Cardiac septum (tissue), 1 donor: ENCODE measurements at places on chromosomes 2 and 18. TPM values are rescaled to one million over a fixed set of nuclear protein-coding genes. Genes with fewer than 3 reads are reported as not detected.

- DNase-seq, result no peak
Measured at GRCh38 chr2:176692533-176692932, 423.3 kb downstream of the MTX2 start.

GRCh38 chr2:219782737-219783348, 155.4 kb downstream of the SLC4A3 start:
- no peak for DNase-seq

The CRYBA2 gene
- not detected for total RNA-seq

GRCh38 chr2:233915128-233915527, 2.0 kb upstream of the TRPM8 start:
- no peak for DNase-seq

DNA sequence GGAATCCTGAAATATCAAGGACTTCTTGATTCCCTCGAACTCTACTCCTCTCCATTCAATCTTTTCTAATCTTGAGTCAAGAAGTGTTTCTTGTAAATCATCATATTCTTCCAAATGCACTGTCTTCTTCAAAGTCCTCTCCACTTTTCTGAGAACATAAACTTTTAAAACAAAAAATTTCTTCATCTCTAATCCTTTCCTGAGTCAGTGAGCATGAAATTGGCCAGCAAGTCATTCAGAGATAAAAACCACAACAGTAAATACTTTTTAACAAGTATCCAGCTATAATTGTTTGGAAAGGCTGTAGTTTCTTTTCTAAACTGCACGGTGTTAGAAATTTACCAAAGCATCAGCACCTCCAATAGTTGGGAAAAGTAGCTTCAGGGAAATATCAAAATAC, 312.6 kb upstream of the GALNT5 start:
- DNase-seq, result no peak

DNA sequence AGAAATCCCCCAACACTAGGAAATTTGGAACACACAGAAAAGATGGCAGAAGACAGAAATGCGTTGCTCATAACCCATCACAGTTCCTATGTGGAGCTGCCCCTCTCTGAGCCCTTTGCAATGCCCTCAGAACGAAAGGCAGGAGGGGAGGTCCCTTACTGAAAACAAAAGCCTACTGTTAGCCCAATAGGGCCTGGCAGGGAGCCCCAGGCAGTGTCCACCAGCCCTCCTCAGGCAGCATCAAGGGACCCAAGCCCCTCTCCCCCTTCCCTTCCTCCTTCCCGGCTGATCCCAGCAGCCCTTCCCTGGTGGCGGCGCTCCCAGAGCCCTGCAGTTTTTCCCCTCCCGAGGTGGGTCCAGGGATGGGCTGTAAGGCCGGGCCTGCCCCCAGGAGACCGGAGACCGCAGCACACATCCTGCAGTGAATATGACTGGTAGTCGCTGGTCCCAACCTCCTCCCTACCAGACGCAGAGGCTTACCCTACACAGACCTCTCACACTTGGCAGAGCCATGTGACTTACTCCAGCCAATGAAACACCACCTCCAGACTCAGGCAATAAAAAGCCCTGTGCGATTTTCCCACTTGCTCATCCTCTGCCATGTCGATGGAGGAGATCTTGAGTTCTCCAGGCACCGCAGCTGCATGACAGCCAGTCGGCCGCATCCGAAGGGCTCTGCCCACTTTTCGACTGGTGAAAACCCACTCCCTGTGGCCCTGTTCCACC, 19.4 kb upstream of the DUSP2 start:
- peak; percentile 54 for DNase-seq

- DNase-seq, result no peak
Measured at GRCh38 chr18:76604108-76604934, 109.3 kb upstream of the ZNF516 start.

DNA sequence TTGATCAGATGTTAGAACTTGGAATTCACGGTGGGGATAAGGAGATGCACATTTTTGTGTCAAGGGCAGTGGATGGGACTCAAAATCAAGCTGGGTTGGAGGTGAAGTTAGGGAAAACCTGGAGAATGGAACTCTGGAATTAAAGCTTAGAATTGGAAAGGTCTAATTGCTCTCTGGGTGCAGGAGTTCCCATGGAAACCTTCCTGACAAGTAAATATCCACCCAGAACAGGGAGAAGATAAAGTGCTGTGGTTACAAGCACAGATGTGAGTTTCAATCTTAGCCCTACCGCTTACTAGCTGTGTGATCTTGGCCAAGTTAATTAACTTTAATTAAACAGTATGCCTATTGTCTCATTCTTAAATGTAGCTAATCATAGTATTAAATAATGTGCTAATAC, 71.3 kb upstream of the TCF7L1 start:
- no peak for DNase-seq

- no peak for DNase-seq
Measured at GRCh38 chr2:191516260-191516659, 161.7 kb upstream of the NABP1 start.

GRCh38 chr18:6311456-6312215, 103.1 kb downstream of the L3MBTL4 start:
- DNase-seq, result no peak

The CCDC142 gene
- total RNA-seq, result 8.0 TPM

DNA sequence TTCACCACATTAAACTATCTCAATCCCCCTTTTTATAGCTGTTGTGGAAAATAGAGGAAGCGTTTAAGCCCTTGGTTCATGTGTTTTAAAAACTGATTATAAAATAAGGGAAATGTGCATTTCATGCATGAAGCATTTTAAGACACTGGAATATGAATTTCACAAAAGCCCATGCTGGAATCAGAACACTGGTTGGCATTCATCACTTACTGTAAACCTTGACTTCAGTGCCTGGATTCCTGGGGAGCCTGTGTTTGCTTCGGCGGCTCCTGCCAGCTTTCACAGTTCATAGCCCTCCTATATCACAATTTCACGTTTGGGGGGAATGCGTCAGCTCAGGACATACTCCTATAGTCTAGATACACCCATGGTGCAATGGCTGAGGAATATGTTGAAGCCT, 336.9 kb downstream of the INSIG2 start:
- no peak for DNase-seq

The RAB6C gene
- not detected for total RNA-seq

The ACADL gene
- total RNA-seq, result 6.2 TPM

GRCh38 chr2:79612999-79613398, 100.1 kb downstream of the CTNNA2 start:
- no peak for DNase-seq

GRCh38 chr2:120004254-120004653, 8.6 kb upstream of the EPB41L5 start:
- no peak for DNase-seq

GRCh38 chr2:96137321-96138178, 752 bp downstream of the ASTL start:
- DNase-seq, result no peak

GRCh38 chr2:207983641-207984042, 41.7 kb downstream of the PLEKHM3 start:
- no peak for DNase-seq

- no peak for DNase-seq
Measured at GRCh38 chr2:10179422-10179821, 56.9 kb downstream of the RRM2 start.

GRCh38 chr2:232569541-232569940, 19.1 kb downstream of the EIF4E2 start:
- DNase-seq, result no peak

The ERICH2 gene
- total RNA-seq, result 1.7 TPM

The POTEJ gene
- not detected for total RNA-seq

- no peak for DNase-seq
Measured at GRCh38 chr2:38174646-38175423, 98.9 kb upstream of the CYP1B1 start.

The LIPG gene
- 1.7 TPM for total RNA-seq

DNA sequence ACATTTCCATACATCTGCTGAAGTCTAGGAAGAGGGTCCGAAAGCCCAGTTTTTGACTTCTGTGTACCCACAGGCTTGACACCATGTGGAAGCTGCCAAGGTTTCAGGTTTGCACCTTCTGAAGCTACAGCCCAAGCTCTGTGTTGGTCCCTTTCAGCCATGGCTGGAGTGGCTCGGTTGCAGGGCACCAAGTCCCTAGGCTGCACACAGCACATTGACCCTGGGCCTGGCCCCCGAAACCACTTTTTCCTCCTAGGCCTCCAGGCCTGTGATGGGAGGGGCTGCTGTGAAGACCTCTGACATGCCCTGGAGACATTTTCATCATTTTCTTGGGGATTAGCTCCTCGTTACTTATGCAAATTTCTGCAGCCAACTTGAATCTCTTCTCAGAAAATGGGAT, 55.7 kb downstream of the CCDC141 start:
- DNase-seq, result no peak

The EVX2 gene
- total RNA-seq, result not detected

- DNase-seq, result no peak
Measured at GRCh38 chr2:160029270-160029628, 33.2 kb downstream of the PLA2R1 start.

GRCh38 chr18:10912790-10913545, 236.4 kb downstream of the PIEZO2 start:
- no peak for DNase-seq

The ZSWIM2 gene
- total RNA-seq, result not detected
